ENCODE measurements at places on chromosomes 7 and 10.

- peak; percentile 18 for DNase-seq
Observed at GRCh38 chr10:90993340-90993739, 72.5 kb upstream of the ANKRD1 start.

- DNase-seq: no peak
Observed at GRCh38 chr7:142443216-142444010, 185.6 kb upstream of the PRSS58 start.

- peak; percentile 28 for DNase-seq
Observed at GRCh38 chr7:87886875-87887274, 10.6 kb downstream of the DBF4 start.

DNA sequence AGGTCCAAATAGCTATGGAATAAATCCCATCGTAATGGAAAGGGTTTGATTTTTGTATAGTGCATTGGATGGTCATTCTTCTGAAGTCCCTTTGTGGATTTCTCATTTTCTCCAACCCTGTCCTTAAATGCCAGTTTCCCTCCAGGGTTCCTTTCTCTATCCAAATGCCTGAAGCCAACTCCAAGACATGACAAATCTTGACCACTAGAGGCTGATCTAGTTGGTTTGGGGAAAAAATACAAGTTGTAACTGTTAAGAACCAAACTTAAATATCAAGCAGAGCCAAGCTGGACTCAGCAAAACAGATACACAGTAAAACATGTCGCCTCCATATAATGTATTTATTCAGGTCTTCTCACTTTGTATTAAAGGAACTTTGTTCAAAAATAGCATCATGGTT is 28.7 kb downstream of the FRMD4A start:
- DNase-seq: peak; percentile 5

DNA sequence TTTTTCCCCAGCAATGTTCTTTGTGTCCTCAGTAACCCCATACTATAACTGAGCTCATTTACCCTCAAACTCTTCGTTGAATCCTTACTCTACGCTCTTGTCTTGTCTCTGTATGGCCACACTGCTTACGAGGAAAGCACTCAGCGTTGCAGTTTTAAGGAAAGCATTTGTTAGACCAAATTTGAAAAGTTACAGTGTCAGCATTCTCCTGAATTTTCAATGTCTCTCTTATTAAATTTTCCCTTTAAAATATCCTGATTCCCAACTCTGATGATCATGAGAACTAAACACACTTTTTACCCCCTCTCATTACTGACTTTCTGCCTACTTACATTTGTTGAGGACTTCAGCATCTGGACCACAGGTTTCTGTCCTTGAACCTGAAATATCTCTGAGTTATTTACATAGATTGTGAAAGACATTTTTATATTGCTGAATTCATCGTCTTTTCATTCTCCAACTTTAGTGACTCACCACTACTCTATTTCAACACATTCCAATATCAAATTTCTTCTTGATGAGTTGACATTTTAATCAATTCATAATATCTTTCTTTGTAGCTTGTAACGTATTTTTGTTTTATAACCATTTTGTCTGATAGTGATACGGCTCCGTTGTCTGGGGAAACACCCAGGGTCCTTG is 19.8 kb upstream of the VWDE start:
- DNase-seq: peak; percentile 18

DNA sequence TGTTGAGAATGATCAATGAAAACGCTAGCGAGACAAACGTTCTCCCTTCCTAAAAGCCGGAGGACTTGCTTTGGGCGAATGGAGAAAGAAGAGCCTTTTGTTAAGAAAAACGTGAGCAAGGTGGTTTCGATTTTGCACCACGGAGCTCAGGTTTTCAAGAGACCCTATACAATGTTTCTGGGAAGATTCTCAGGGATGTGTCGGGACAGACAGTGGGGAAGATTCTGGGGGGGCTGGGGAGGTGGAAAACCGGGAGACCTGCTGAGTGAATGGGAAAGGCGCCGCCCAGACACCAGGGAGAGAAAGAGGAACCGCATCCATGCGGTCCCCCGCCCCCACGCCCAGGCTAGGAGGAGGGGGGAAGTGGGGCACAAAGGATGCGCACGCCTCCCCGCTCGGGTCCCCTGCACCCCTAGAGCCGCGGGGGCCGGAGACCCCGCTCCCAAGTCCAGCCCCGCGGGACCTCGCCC is 745 bp downstream of the YWHAG start:
- no peak for DNase-seq

DNA sequence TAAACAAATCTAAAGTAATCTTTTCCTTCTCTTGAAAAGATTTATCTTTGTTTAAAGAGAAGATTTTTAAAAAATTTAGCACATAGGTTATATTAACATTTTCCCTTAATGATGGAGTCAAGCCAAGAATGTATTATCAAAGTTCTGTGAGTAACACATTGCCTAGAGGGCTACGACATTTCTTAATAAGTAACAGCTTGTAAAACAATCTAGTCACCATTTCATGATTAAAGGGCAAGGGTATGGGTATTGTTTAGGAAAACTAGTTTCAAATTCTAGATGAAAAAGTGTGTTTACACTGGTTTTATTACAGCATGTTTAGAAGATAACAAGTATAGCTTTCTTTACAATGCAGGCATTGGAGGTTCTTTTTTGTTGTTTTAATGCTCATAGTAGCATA is 28.6 kb upstream of the LAMB4 start:
- DNase-seq: no peak

DNA sequence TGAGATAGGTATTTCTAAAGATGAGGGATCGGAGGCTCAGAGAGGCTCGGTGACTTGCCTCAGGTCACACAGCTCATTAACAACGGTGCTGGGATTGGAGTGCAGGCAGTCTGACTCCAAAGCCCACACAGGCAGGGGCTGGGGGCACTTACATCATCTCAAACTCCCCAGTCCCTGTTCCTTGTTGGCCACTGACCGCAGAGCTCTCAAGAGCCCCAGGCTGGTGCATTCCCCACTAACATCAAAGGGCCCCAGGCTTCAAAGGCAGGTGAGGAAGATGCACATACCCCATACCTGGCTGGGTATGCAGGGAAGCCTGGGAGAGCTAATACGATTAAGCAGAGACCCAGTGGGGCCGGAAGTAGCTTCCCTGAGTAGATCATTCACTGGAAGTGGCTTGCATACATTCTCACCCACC is 13.7 kb upstream of the NODAL start:
- DNase-seq: no peak

DNA sequence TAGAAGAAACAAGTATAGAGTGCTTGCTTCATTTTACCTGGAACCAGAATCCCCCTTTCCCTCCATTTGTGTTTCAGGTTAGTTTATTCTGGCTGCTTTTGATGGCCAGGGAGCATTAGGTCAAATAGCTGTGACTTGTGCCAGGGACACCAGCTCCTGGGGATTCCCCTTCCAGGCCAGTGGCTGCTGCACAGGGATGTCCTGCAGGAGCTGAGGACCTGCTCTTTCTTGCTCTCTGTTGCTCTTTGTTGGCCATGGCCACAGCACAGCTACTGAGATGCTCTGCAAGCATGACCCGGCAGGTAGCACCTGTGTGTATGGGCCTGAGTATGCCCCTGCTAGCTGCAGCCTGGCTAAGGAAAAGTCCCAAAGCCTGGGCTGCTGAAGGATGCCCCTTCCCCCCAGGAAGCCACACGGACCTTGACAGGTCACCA is 208.9 kb downstream of the EBF3 start:
- no peak for DNase-seq

DNA sequence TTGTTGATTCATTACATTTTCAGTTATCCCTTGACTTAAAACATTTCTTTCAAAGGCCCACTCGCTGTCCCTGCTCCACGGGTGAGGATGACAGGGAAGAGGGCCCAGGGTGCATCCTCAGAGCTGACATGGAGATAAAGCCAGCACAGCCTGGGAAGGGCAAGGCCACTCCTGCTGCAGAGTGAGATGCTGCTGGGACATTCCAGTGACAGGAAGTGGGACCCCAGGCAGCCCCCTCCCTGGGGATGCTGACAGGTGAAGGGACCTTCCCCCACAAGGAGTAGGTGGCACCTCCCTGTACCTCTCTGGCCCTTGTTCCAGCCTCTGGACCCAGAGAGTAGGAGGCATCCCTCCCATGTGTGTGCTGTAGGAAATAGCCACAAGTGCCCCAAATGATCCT is 97.8 kb upstream of the DDC start:
- DNase-seq: no peak

- DNase-seq: no peak
Observed at GRCh38 chr10:28105561-28105960, 106.7 kb upstream of the ODAD2 start.

DNA sequence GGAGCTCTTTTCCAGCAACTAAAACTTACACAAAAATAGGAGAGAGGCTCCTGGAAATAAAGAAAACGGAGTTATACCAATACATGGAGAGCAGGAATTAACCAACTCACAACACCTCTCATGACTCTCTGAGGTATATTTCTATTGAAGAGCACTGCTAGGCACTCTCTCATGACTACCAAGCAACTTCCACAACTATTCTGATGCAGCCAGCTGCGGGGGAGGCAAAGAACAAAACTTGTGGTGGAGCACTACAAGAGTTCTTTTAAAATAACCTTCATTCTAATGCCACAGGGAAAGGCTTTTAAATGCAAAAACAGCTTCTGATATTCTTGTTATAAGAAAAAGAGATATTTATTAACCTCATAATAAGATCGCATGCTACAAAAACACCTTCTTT is 140.7 kb downstream of the SLC25A13 start:
- DNase-seq: no peak

- DNase-seq: no peak
Observed at GRCh38 chr7:71766016-71766415, 634.1 kb downstream of the GALNT17 start.

DNA sequence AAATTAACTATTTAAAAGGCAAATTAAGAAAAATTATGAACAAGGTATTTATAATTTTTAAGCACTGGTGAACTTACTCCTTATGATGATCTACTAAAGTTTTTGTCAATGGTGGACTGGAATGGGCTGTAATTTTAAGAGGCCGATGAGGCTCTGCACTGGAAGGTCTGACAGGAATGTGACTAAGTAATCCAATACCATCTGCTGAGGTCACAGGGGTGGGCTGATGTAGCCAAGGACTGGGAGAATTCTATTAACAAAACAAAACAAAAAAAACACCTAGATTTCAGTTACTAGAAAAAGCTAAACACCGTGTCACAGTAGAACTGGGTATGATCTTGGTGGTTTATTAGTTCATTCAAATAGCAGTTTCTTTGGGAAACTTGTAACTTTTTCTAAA is 75.9 kb downstream of the NRBF2 start:
- no peak for DNase-seq

DNA sequence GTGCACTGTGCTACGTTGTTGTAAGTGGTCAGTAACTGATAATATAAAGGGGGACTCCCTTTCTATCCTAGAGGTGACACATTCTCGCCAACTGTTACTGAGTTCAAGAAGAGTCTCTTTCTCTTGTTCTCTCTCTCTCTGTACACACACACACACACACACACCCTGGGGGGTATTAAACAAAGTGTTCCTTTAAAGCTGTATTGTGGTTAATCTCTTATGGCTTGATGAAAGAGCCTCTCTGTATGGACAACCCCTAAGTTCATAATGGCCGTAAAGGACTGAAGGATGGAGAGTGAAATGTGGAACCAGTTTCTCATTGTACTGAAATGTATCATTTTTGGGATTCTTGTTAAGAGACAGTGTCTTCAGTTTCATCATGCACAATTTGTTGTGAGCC is 145.2 kb upstream of the BMPER start:
- DNase-seq: no peak

DNA sequence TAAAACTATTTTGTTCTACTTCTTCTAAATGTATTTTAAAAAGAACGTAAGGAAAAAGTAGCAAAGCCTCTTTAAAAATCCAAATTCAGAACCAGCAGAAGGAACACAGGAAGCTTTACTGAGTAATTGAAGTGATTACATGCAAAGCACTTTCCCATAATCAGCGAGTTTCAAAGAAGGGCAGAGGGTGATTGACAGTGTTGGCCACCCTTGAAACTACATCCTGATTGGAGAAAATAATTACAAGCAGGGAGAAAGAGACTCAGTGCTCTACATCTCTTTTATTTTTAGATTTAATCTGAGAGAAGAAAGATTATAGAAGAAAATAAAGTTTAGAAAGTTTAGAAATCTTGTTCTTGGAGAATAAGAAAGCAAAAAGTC is 20.3 kb upstream of the HGF start:
- DNase-seq: no peak

GRCh38 chr7:25216837-25217236 is 11.4 kb downstream of the NPVF start:
- peak; percentile 13 for DNase-seq

- no peak for DNase-seq
Observed at GRCh38 chr7:159036916-159037605, 107.6 kb downstream of the VIPR2 start.

DNA sequence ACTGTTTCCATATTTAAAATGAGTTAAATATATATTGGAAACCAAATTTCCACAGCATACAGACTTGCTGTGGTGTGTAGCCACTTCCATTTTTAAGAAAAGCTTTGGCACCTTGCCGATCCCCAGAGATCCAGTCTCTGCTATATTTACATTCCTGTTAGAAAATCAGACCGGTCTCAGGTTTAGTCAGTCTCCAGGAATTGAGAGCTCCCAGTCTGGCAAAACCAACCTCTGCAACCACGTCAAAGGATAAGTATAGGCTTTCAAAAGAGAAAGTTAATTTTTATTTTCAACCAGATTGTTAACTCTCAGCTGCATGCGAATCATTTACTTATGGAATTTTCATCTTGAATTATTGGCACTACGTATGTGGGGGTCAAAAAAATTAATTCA is 28.2 kb downstream of the PUS7 start:
- peak; percentile 85 for DNase-seq

- DNase-seq: no peak
Observed at GRCh38 chr7:159033473-159033825, 111.2 kb downstream of the VIPR2 start.

GRCh38 chr10:86446987-86447386 is 74.6 kb downstream of the WAPL start:
- no peak for DNase-seq

DNA sequence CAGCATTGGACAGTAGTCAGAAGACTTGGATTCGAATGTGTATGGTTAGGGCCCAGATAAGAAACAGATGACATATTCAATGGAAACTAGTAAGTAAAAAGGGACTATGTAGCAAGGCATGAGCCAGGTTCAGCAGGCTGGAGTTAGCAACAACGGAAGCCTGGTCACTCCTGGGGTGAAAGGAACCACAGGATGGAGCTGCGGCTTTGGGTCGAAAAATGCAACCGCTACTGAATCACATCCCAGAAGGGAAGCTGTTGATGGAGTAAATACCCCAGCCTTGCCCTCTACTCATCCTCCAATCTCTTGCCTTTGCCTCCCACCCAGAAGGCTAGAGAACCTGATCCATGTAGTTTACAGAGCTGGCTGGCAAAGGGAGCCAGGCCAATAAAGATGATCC is 37.5 kb upstream of the EGR2 start:
- DNase-seq: peak; percentile 24

DNA sequence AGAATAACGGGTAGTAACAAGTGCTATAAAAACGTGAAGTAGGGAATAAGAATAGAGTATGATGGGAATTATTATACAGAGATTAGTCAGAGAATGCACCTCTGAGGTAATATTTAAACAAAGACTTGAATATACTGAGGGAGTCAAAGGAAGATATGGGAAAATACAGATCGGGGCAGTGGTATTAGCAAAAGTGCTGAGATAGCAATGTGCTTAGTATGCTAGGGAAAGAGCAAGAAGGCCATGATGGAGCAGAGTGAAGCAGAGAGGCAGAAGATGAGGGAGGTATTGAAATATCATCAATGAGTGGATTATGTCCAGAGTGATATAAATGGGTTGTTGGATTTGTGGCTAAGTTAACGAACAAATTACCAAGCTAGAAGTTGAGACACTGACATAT is 96.5 kb upstream of the GPR22 start:
- DNase-seq: no peak
